AG20443 (cell line): ENCODE measurements at places on chromosomes 3 and 15.

DNA sequence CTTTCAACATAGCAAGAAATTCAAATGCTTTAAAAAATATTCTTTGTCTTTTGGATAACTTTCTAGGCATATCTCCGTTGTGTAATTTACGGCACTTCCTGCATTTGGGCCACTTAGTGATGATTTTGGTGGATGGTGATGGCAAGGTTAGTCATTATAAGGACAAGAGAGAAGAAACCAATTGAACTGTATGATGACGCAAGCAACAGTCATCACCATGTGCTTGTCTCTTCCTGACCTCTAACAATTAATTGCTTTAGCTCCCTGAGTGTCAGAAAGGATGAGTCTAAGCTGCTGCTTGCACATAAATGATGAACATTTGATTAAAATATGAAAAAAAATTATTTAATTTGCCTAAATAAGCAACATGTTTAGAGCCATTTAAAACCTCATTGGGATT lies 11.3 kb upstream of the P2RY12 start:
- peak; percentile 45 for DNase-seq

DNA sequence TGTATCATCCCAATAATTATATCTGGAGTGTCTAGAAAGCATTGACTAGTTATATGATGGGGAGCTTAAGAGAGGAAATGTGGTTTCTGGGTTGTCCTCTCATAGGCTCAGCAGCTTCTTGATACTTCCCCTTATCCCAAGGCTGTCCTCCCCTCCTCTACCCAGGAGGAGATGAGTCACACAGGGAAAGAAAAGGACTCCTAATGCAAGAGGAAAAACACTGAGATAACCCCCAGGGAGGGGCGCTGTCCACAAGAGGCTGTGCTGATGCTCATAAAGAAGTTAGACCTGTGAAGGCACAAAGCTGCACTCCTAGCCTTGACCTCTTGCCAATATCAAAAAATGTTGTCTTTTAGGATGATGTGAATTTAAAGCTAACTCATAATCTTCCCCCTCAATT lies 28.8 kb upstream of the GYG1 start:
- DNase-seq: peak; percentile 69

DNA sequence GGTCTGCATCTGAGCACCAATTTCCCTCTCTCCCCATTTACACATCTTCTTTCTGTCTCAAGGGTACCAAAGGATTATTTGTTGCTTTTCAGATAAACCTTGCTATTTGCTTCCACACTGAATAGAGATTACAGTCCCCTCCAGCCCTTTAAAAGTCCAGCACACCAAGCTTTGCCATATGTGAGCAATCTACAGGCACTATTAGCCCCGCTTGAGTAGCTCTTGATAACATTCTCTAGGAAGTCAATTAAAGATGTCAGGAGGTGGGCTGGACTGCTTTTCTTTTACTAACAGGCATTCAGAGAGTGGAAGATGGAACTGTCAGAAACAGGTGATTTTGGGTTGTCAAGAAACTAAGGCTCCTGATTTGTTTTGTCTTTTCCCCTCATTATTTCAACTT lies 417.0 kb downstream of the ROBO2 start:
- no peak for DNase-seq

- DNase-seq: peak; percentile 43
Observed at GRCh38 chr3:4493941-4494894, 1.1 kb downstream of the ITPR1 start.

DNA sequence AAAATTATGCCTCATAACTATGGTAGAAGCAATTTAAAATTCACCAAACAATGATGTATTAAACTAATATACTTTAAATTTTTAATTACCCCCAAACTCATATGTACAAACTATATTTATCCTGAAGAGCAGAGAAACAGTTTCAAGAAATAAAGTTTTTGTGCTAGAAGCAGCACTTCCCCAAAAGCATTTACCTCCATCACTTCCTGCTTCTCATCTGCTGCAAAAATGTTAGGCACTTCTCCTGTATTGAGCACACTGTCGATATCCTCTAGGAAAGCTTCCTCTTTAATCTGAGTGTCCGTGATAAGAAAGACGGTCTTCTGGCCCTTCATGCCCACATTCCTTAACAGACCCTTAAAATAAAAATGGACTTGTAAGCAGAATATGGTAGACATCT lies 101.5 kb upstream of the ASB14 start:
- DNase-seq: no peak

- DNase-seq: no peak
Observed at GRCh38 chr15:69585937-69586336, 133.3 kb downstream of the RPLP1 start.

- DNase-seq: no peak
Observed at GRCh38 chr3:128468285-128468790, 1.6 kb upstream of the DNAJB8 start.

GRCh38 chr3:122468896-122469533 lies 45.7 kb downstream of the KPNA1 start:
- DNase-seq: no peak

- no peak for DNase-seq
Observed at GRCh38 chr3:72316501-72317279, 531.6 kb downstream of the SHQ1 start.

DNA sequence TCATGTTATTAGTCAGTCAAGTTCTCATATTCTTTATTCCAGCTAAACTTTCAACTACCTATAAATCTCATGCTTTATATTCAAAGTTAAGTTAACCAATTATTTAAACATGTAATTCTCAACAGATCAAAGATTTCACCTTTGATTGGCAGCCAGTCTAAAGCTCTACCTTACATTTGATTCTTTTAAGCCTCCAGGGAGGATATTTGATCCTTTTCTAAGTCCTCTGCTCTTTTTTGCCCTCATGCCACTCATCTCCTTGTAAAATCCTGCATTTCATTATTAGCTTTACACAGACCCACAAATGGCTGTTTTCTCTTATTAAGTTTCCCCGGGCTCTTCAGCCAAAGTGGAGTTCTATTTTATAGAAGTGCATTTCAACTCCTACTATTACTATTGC lies 134.1 kb downstream of the NLGN1 start:
- DNase-seq: no peak

DNA sequence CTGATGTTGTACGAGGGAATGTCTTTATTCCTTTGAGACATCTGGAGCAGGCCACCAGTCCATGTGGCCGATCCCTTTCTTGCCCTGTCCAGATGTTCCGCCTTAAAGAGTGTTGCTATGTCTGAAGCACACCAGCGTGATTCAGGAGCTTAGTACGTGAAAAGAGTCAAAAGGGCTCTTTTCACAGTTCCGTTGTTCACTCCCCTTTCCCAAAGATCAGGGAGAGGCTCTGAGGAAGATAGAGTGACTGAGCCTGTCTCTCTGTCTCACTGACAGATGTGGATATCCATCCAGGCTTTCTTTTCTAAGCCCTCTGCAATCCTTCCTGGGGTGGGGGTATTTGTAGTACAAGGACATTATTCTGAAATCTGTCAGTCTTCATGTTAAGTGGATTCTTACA lies 262.5 kb upstream of the LRTM1 start:
- peak; percentile 67 for DNase-seq

GRCh38 chr3:50263478-50264382 lies 5.2 kb upstream of the SEMA3B start:
- DNase-seq: no peak

DNA sequence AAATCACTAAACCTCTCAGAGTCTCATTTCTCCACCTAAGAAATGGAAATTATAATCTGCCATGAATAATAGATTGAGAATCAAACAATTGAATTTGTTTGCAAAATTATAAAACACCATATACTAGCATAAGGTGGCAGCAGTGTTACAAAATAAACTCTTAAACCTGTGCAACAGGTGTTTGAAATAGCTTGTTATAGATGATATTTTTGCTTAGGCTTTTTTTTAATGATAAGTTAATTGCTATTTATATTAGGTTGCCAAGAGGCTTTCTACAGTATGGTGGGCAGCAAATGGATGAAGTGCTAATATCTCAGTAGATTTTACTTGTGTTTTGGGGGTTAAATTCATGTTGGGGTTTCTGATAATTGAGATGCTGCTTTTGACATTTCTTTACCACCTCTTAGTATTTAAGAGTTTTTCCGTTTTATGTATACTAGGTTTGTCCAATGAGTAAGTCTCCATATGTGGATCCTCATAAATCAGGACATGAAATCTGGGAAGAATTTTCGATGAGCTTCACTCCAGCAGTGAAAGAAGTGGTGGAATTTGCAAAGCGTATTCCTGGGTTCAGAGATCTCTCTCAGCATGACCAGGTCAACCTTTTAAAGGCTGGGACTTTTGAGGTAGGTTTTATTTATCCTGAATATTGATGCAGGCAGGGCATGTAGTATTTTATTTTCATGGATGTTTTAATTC lies 19.6 kb downstream of the NR1D2 start:
- no peak for DNase-seq

GRCh38 chr15:94141802-94142201 lies 89.6 kb upstream of the MCTP2 start:
- no peak for DNase-seq

- DNase-seq: peak; percentile 47
Observed at GRCh38 chr3:81726735-81727134, 34.7 kb downstream of the GBE1 start.

GRCh38 chr3:17149076-17149475 lies 264.3 kb downstream of the PLCL2 start:
- DNase-seq: no peak

DNA sequence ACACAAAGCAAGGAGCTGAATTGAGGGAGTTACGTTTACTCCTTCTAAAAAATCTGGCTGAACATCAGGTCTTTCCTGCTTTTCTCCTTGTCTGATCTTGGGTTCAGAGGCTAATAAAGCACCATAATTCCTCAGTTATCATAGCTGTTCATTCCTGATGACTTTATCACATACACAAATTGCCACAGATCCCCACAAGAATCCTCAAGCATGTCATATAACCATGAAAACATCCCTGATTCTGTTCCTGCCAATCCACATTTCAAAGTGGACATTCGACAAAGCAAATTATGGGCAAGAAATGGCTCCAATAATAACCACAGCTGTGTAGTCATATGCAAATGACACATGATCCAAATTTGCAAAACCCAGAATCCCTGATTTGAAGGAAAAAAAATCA lies 321.3 kb downstream of the MEX3B start:
- no peak for DNase-seq

DNA sequence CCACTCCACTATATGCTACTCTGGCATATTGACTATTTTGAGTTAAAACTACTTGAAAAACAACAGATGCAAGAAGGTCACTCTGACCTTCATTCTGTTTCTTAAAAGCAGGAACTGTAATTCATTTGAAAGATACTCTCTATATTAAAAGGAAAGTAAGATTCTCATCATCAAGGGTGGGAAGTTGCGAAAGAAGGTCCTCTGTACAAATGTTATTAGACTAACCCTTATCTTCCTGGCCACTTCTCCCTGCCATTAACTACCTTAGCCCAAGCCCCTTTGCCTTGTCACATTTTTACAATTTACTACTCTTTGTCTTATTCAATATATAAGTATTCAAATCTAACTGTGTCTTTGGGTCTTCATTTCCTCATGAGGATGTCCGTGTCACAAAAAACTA lies 16.1 kb downstream of the SIDT1 start:
- no peak for DNase-seq

DNA sequence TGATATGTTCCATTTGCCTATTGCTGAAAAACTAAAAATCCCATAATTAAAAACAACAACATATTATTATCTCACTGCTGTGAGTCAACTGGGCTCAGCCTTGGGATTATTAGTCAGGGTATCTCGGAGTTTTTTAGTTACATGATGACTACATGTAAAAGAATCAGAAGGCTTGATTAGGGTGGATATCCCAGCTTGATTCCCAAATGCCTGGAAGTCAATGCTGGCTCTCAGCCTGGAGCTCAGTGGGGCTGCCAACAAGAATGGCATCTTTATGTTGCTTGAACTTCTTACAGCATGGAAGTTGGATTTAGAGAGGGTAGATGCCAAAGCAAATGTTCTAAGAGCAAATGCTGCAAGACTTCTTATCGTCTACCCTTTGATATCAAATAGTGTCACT lies 278.5 kb downstream of the PLOD2 start:
- peak; percentile 42 for DNase-seq

DNA sequence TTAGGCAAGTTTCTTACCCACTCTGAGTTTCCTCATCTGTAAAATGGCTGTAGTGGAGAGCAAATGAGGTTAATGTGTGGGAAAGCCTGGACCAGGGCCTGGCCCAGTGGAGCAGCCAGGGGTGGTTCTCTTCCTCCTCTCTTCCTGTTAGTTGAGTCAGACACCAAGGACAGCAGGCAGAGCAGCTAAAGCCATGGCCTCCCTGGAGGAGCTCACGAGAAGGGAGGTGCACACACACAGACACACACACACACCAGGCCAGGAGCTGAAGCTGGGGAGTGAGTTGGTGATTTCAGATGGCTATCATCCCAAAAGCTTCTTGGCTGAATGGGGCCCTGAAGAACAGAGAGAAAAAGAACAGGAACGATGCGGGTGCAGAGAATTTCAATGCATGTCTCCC lies 33.2 kb upstream of the TSPAN3 start:
- peak; percentile 87 for DNase-seq

- no peak for DNase-seq
Observed at GRCh38 chr3:132456136-132456535, 38.8 kb downstream of the DNAJC13 start.

DNA sequence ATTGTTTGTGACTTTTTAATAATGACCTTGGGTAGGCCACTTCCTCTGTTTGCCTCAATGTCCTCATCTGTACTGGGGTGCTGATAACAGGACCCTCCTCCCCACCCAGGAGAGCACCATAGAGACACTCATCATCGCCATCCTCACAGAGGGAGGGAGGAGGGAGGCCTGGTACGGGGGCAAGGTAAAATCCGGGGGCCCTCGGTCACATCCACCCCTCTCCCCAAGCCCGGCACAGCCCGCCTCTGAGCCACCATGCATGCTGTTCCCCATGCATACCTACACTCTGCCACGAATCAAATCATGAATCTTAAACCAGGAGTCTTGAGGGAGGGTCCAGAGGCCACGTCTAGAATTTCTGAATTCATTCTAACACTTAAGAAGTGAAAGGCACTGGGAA lies 74.9 kb upstream of the IQSEC1 start:
- no peak for DNase-seq

DNA sequence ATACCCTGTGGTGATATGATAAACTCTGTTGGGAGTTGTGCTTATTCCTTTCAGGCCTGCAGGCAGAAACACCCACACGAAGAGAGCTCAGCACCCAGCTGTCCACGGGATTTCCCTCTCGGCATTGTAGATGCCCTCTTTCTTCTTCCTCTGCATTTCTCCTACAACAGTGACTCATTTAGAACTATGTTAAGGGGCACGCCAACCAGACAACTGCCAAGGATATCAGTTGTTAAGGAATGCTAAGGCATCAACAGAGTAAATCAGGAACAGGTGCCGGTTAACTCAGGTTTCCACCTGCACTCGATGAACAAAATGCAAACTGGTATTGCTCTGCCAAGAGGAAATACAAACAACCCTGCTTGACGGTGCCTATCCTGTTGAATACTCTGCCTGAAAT lies 270.0 kb upstream of the PEX5L start:
- peak; percentile 9 for DNase-seq

GRCh38 chr15:79673416-79674123 lies 223.2 kb downstream of the MTHFS start:
- peak; percentile 61 for DNase-seq

- DNase-seq: no peak
Observed at GRCh38 chr3:57158813-57159738, 6.1 kb downstream of the IL17RD start.

GRCh38 chr3:101259485-101260341 lies 60.7 kb downstream of the IMPG2 start:
- DNase-seq: no peak
